ENCODE measurements at places on chromosomes 13 and 19.

DNA sequence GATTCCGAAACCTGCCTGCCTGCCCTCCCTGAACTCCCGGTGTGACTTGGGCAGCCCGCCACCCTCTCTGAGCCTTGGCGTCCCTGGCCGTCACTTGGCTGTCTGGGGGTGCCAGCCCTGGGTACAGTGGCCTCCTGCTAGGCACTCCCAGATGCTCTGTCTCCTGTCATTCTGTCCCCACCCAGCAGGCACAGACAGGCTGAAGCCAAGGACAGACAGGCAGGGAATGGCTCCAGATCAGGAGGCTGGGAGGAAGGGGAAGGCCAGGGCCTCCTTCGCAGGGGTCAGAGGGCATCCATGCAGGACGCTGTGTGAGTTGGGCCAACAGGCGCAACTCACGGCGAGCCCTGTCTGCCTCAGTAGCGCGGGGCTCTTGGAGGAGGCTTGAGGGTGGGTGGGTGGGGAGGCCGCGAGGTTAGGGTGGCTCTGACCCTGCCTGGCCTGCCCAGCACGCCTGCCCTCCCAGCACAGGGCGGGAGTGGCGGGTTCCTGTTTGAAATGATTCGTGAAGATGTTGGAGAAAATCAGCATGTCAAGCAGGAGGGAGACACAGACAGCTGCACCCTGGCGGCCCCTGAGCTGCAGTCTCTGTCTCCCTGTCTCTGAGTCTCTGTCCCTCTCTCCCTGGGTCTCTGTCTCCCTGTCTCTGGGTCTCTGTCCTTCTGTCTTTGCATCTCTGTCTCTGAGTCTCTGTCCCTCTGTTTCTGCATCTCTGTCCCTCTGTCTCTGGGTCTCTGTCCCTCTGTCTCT lies 19.7 kb downstream of the KLHL26 start:
- DNase-seq = no peak

DNA sequence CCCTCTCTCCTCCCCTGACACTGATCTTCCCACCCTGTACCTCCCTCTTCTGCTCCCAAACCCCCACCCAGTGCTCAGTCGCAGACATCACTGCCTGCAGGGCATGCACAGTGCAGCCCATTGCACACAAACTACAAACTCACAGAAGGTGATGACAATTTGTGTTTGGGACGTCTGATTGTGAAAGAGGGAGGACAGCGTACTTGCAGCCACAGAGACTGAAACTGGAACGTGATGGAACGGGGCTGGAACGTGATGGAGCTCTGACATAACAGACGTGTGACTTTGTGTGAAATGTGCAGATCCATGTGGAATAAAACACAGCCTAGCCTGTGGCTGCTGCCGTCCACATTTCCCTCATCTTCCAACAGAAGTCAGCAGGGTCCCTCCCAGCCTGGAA lies 57.3 kb upstream of the CEACAM8 start:
- DNase-seq = no peak

- DNase-seq = no peak
These were observed 47.8 kb upstream of the TCF3 start for GRCh38 chr19:1699998-1700732.

DNA sequence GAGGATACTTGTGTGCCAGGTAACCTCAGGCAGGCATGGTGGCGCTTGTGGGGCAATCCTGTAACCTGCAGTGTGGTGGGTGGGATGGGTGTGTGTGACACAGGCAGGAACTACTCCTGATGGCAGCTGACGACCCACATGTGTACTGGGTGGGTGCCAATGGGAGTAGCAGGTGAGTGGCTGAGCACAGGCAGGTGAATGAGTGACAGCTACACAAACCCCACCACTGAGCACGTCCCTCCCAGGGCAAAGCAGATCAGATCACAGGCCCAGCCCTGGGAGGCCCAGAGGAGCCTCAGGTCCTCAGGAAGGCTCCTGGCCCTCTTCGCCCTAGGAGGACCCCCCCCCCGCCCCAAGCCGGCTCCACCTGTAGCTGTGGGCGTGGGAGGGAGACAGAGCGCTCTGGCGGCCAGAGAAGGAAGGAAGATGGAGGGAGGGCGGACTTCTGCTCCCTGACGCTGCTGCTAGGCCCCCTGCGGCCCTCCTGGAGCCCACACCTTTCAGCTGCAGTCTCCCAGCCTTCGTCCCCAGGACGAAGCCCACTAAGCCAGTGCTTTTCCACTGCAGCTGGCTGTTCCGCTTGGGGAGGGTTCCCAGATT lies 1.3 kb upstream of the ZNF181 start:
- DNase-seq = no peak

DNA sequence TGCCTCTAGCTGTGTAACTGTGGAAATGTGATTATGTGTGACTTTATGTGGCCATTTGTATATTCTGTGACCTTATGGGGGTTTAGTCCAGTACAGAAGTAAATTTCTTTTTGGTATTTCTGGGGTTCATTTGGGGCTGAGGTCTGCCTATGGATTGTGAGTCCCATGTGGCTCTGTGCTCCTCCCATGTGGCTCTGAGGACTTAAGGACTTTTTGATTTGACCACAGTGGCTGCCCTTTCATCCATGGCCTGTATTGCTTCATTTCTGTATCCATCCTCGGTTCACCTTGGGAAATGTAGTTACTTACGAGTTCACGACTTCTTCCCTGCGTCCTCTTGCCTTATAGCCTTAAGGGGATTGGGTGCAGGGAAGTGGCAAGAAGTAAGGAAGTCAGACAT lies 1.0 kb downstream of the ZNF420 start:
- no peak for DNase-seq

GRCh38 chr13:23822252-23822824 lies 66.9 kb downstream of the MIPEP start:
- no peak for DNase-seq

DNA sequence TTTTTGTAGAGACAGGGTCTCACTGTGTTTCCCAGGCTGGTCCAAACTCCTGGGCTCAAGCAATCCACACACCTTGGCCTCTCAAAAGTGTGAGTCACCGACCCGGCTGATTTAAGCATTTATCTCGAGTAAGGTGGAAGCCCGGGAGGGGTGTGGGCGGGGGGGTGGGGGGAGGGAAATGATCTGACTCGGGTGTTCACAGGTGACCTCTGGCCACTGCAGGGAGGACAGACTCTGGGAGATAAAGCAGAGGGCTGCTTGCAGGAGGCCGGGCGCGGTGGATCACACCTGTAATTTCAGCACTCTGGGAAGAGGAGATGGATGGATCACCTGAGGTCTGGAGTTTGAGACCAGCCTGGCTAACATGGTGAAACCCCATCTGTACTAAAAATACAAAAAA lies 7.9 kb downstream of the DENND1C start:
- DNase-seq = no peak

- DNase-seq = no peak
These were observed 805.6 kb upstream of the ARGLU1 start for GRCh38 chr13:107373551-107373950.

- no peak for DNase-seq
These were observed 307.4 kb downstream of the KLF5 start for GRCh38 chr13:73366241-73366640.

DNA sequence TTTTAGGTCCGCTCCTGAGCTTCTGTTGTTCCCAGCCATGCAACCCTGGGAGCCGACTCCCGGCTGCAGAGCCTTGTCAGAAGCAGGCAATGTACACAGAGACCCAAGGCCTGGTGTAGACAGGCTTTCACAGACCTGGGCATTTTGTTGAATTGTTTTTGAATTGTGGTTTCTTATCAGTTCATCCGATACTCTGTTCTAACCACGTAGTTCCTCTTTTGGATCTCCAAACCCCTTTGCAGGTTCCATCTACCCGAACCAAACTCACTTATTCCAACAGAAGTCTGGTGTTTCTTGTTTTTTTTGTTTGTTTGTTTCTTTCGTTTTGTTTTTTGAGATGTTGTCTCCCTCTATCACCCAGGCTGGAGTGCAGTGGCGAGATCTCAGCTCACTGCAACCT lies 6.3 kb upstream of the NLRP2 start:
- DNase-seq = no peak

DNA sequence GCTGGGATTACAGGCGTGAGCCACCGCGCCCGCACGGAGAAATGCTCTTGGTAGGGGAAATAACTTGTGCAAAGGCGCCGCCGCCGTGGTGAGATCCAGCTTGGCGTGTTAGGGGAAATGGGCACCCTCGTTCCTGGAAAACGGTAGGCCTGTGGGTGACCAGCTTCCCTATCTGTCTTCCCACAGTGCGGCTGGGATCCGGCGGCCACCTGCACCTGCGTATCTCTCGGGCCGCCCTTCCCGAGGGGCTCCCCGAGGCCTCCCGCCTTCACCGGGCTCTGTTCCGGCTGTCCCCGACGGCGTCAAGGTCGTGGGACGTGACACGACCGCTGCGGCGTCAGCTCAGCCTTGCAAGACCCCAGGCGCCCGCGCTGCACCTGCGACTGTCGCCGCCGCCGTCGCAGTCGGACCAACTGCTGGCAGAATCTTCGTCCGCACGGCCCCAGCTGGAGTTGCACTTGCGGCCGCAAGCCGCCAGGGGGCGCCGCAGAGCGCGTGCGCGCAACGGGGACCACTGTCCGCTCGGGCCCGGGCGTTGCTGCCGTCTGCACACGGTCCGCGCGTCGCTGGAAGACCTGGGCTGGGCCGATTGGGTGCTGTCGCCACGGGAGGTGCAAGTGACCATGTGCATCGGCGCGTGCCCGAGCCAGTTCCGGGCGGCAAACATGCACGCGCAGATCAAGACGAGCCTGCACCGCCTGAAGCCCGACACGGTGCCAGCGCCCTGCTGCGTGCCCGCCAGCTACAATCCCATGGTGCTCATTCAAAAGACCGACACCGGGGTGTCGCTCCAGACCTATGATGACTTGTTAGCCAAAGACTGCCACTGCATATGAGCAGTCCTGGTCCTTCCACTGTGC lies 2.4 kb downstream of the GDF15 start:
- peak; percentile 91 for DNase-seq

- peak; percentile 39 for DNase-seq
These were observed 10.1 kb downstream of the OR1I1 start for GRCh38 chr19:15091918-15092753.

DNA sequence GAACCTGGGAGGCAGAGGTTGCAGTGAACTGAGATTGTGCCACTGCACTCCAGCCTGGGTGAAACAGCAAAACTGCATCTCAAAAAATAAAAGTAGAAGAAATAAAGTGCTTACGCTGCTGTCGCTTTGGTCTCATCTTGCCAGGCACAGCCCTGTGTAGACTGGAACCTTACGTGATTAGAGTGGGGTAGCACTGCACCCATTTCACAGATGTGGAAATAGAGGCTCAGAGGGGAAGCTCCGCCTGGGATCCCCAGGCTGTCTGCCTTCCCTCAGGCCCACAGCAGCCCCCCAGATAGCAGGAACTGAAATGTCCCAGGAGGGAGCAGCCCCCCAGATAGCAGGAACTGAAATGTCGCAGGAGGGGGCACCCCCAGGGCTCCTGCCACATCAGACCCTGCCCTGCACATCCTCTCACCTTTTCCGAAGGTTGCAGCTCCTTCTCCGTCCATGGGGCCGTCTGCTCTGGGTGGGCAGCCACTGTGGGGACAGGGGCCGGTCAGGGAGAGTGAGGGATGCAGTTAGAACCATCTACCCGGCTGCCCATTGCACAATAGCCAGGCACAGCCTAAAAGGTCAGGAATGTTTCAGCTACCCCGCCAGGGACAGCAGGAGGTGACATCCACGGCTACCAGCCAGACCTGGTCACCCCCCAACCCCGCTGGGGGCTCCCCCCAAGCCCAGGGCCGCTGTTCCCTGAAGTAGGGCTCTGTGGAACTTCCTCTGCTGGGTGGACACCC lies 1.9 kb downstream of the PLIN4 start:
- no peak for DNase-seq

DNA sequence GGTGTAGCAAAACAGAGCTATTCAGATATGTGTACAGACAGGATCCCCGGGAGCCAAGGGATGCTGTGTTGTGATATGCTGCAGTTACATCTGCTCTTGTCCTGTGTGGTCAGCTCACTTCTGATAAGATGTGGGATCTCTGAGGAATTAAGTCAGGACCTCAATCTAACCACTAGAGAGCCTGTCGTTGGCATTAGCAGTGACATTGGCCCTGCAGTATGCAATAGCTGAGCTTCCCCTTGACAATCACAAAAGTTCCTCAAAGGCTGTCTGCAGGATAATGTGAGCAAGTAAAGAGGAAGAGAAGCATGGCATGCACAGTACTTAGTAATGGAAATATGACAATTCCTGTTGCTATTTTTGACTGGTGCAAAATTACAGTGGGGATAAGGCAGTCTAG lies 203.4 kb upstream of the MIR17HG start:
- DNase-seq = no peak

- DNase-seq = no peak
These were observed 69.5 kb downstream of the LATS2 start for GRCh38 chr13:20991741-20992520.

GRCh38 chr13:110183910-110184309 lies 123.0 kb downstream of the COL4A1 start:
- DNase-seq = no peak

GRCh38 chr13:100089465-100090032 lies 656 bp downstream of the PCCA start:
- DNase-seq = no peak

DNA sequence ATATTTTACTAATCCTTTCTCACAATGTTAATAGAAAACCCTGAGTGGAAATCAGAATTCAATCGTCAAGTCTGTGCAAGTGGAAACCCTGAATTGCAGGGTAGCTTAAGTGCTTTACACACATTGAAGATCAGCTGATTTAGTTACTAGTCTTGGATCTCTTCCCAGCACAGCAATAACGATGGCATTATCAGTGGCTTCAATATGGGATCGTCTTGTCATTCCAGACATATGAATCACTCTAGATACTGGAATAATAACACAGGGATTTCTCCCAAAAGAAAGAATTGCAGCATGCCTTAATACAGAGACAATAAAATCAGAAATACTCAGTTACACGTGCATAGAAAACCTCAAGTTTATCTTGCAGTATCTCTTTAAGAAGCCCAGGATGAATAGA lies 12.6 kb upstream of the METTL21C start:
- DNase-seq = no peak

DNA sequence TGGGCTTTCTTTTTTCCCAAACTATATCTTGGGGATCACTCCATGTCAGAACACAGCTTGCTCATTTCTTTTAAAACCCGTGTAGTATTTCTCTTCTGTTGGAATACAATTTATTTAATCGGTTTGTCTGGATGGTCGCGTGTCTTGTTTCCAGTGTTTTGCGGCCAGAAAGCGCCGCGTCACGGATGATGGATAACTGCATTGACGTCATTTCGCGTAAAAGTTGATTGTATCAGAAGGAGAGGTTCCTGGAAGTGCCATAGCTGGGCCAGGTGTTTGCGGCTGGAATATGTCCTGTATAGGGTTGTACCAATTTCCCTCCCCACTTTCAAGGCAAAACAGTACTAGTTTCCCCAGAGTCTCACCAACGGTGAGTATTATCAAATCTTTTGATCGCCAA lies 9.7 kb downstream of the ACTL9 start:
- no peak for DNase-seq
